Activated T-cell treated with anti-CD3 and anti-CD28 coated beads for 4 hours (primary cell): ENCODE measurements at places on chromosomes 5 and 9.

DNA sequence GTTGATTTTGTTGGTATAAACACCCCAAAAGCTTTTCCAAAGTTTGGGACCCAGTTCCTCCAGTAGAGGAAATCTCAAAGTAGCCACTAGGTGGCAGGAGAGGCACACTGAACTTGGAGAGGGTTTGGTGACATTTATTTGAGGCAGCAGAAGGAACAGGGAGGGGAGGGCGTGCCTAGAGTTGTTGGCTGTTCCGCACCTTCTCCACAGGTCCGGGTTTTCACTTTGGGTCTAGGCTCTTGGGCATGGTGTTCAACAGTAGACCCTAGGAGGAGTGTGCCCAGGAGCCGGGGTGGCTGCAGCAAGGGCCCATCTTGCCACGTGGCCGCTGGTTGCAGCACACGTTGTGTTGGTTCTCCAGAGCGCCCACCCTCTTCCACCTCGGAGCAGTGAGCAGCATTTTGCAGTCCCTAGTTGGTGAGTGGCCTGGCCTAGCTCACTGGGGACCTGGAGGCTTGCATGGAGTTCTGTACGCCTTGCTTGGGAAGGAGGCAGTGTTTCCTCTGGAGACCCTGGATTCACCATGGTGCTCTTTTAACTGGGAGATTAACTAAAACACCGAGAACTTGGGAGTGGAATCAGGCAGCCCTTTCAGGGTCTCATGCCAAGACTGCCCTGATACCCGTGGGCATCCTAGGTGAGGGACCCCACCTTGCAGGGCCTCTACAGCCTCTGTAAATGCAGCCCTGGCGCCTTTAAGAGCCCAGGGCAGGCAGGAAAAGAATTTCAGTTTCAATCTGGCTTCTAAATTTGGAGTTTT lies 28.2 kb downstream of the PTPA start:
- DNase-seq = peak; percentile 75

DNA sequence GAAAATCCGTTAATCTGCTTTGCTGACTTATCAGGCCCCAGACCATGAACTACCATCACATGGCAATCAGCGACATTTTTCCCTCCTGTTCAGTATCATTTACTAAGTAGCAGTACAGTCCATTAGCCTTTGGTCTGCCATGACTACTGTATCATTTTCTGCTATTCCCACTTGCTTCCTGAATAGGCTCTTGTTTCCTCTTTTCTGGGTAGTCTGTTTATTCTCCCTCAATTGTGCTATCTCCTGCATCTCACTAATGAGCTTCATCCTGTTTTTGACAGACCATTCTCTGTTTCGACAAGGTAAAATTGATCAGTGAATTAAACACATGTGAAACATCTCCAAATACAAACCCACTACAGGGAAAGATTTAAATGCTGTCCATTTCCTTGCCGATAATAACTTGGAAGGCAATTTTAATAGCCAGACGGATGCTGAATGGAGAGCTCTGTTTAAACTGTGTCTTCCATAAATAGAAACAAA lies 263.5 kb upstream of the ANKRD55 start:
- no peak for DNase-seq

- no peak for DNase-seq
These were observed 19.2 kb downstream of the NDUFS6 start for GRCh38 chr5:1820381-1820780.

GRCh38 chr5:98923966-98924365 lies 4.8 kb downstream of the CHD1 start:
- DNase-seq = no peak

DNA sequence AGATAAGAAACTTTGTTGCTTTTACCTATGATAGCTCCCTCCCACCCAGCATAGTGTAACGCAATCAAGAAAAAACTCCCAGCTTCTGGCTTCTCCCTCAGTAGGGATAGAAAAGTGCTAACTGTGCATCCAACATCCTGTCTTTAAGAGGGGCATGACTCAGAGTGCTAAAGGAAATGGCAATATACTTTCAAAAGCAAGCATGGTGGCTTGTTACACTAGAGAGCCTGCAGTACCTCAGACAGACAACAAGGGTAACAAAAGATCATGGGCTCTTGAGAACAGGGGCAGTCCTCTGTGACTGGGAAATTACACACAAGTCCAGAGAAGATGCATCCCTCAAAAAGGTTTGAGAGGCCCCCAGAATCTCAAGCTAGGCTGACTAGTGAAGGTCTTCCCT lies 37.8 kb downstream of the PRELID2 start:
- no peak for DNase-seq

DNA sequence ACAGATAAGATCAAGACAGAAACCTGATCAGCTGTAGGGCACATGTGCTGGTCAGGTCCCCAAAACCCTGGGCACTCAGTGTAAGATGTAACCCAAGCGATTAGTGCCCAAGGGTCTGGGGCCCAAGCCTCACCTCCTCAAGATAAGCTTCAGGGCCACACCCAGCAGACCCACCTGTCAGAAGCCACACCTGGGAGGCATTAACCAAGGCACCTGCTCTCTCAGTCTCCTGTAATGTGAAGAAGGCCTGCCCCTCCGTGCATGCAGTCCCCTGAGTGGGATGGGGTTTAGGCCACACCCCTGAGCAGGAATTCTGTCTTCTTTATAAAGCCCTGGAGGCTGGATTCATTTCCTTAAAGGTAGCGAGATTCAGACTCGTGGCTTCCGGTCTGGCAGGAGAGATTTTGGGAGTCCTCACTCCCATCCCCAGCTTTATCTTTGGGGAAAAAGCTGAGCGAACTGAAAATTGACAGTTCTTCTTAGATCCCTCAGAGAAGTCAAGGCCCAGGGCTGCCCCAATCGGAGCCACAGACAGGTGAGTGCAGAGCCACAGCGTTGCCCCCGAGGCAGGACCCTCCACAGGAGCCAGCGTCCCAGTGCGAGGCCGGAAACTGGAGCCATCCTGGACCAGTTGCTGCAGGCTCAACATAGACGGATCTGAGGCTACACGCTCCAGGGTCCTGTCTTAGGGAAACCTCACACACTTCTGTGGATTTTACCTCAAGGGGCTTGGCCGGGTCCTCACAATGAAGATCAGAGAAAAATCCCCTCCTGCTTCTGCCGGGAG lies 357.6 kb upstream of the IRX4 start:
- DNase-seq = no peak

DNA sequence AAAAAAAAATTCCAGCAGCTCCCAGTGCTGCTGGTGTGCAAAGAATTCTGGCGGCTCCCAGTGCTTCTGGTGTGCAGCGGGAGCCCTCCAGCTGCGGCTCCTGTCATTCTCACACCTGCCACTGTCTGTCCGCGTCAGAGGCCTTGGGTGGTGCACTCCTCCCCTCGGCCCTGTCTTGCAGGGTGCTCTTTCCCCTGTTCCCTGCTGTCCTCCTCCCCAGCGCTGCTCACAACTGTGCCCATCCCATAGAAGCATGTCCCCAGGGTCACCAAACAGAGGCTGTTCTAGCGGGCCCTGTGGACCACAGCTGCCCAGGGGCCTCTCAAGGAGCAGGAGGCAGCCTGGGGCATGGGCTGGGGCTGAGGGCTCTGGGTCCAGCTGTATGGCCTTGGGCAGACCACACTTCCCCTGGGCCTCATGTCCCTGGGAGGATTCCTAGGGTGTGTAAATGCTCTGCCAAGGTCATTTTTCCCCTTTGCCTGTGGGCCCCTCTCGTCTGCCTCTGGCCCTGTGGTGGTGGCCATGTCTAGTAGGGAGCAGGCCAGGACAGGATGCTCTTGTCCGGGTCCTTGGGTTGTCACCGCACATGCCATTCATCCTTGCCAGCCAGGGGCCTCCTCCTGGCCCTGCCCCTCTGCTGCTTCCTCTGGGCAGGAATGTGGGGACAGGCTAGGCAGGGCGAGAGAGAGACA lies 68.2 kb downstream of the PHF2 start:
- no peak for DNase-seq

DNA sequence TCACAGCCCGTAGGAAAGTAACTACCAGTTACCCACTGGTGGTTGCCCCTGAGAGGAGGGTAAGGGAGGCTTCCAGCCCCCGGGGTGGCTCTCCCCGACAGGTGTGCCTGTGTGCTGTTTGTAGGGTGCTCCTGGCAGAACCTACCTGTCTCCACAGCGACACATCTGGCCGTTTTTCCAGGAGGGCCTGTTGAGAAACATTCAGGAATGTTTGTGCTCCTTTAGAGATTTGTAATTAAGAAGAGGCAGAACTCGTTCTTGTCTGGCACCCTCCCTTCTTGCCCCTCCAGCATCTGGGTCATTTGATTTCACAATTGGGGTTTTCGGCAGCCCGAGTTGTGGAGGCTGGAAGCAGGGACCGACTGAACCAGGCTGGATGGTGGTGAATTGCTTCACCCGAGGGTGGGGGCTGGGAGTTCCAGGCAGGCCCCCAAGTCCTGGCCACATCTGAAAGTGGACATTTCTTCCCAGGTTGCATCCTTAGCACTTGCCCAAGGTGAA lies 74.2 kb downstream of the WWC1 start:
- DNase-seq = no peak

DNA sequence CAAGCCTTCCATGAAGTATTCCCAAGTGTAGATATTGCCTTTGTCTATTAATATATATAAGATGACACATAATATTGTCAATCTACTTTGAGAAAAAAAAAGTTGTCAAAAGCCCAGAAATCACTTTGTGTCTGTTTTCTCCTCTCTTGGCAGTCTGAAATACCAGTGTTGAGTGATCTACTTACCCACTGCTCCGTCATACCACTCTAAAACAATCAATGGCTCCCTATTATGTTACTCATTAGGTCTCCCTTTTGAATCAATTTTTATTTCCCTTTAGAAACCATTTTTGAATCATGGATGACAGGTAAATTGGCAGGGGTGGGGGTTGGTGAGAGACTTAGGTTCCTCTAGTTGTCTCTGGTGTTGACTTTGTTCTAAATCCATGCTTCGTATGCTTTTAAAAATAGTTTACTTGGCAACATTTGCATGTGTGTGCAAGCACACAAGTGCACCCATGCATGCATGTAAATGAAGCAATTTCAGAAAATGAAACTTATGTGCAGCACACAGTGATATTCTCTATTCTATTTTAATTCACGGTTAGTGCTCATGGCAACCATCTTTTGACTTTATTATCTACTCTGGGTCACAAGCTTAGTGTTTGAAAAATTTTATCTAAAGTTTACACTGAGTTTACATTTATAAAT lies 378.9 kb downstream of the RAB3C start:
- no peak for DNase-seq

DNA sequence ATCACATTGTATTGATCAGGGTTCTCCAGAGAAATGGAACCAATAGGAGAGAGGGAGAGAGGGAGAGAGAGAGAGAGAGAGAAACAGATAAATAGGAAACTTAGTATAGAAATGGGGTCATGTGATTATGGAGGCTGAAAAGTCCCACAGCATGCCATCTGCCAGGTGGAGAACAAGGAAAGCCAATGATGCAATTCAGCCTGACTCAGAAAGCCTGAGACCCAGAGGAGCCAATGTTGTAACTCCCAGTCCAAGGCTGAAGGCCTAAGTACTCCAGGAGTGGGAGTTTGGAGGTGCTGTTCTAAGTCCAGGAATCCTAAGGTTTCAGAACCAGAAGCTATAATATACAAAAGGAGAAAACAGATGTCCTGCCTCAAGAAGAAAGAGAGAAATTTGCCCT lies 48.4 kb upstream of the ISOC1 start:
- DNase-seq = no peak

- DNase-seq = no peak
These were observed 38.4 kb upstream of the GRHPR start for GRCh38 chr9:37383876-37384746.

DNA sequence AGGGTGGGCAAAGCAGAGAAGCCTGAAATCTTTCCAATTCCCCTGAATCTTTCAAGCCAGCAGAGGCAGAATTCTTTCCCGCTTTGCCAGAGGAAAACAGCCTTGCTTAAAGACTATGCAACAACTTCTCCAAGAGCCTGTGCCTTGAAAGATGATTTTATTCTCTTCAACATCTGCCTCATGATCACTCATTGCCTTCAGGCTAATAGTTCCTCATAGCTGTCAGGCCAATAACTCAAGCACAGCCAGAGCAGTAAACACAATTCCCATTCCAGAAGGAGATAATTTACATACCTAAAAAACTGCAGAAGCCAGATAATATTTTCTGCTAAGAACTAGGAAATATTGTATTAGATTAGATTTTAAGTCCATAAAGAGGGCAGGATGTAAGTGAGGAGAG lies 92.3 kb upstream of the PUM3 start:
- DNase-seq = no peak

DNA sequence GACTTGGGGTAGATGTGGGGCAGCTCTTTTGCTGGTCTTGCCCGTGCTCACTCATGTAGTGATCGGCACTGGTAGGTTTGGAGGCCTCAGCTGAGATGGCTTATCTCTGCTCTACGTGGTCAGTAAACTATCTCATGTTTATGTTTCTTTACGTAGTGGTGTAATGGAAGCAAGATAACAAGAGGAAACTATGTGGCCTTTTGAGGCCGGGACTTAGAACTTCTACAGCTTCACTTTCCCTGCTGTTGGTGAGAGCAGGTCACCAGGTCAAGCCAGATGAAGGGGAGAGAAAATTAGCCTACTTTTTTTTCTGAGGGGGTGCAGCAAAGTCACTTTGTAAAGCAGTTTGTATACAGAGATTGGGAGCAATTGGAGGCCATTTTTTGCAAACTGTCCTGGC lies 8.5 kb downstream of the FOCAD start:
- no peak for DNase-seq

- DNase-seq = no peak
These were observed 747 bp upstream of the UNC5A start for GRCh38 chr5:176809544-176810080.

DNA sequence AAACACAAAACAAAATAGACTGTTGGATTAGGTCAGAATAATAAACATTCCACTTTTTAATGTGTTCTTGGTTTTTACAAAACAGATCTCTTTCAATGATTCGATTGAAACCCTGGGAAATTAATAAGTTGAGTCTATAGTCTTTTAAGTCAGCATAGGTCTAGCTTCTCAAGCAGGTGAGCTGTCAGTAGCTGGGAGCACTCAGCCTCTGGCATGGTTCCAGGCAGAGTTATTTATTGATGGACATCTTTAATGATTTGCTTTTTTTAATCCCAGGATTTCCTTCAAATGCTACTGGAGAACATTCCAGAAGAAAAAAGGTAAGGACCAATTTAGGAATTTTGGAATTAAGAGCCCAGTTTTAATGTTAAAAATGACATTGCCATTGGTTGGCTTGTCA lies 241.0 kb downstream of the AOPEP start:
- no peak for DNase-seq

- no peak for DNase-seq
These were observed 41.2 kb downstream of the ARHGEF37 start for GRCh38 chr5:149622466-149622865.

- no peak for DNase-seq
These were observed 824 bp downstream of the TMEM245 start for GRCh38 chr9:109118808-109119438.

DNA sequence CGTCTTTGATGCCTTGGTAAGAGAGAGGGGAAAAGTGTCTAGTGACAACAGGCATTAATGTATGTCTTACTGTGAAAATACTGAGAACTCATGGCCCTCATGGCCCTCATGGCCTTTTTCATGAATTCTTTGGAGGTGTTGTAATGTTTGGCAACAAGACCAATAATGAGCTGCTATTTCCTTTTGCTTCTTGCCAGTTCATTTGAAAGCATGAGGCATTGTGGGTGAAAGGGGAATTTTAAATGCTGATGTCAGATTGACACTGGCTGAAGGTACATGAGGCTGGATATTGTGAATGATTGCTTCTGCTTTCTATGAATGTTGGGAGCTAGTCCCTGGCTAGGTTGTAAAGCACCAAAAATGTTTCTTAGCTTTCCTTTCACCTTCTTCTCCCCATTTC lies 79.2 kb downstream of the DOCK2 start:
- no peak for DNase-seq
